ENCODE measurements at places on chromosomes 5 and 9.

DNA sequence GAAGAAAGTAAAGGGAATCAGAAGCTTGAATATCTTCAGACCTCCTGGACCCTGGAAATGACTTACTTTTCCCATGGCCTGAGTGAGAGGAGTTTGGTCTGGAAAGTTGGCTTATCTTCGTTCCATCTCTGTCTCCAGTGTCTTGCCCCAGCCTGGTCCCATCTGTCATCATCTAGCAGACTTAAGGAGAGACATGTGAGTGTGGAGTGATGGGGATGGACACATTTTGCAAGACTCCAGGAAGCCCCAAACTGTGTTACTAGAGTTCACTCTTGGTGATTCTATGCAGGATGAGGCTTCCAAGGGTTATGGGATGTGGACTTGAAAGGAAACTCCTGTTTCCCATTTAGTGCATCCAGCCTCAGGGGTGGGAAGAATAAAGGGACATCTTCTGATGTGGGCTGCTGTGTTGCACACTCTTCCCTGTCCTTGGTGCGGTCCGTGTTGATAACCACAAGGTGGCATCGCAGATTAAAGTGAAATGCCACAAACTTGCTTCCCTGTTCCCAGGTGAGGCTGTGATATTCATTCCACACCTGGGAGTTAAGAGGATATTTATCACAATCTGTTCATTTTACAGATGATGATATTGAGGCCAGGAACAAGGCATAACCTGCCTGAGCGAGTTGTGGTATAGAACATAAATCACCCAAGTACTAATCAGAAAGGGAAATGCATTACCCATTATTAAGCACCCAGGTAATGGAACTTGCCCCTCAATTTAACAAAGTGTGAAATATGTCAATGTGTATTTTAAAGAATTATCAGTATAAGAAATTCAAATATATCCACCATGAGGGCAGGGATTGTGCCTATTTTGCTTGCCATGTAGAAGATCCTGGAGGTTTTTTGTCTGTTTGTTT, 269.9 kb upstream of the PAPPA start:
- no peak for DNase-seq

GRCh38 chr9:135959814-135960213, 1.4 kb downstream of the UBAC1 start:
- DNase-seq = no peak

DNA sequence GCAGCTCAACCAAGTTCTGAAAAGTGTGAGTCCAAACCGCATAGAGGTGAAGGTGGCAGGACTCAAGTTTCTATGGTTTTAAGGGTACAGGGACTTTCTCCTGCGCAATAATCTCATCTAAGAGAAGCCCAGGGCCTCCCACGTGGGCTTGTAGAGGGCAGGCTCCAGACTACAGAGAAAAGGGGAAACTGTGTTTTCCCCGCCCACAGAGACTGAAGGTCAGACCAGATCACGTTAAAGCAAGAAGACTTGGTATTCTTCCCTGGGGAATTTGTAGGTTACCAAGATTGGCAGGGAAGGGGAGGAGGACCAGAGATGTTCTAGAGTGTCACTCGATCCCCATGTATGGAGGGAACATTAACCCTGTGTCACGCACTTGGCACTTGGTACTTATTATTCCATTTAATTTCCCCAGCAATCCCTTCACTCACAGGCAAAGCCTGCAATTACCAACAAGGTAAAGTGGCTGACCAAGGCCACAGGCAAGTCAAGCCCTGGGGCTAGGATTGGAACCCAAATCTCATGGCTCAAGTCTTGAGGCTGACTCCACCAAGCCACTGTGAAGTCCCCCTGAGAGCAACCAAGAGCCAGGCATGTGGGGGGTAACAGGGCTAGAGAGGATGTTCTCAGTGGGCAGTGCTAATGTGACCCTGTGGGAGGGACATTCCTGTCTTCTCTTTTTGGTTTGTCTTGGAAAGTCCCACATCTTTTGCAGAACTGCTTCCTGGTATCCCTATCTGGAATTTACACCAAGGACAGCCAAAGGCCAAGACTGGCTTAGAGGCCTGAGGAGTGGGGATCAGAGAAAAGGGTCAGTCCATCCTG, 18.3 kb upstream of the NEK6 start:
- no peak for DNase-seq

DNA sequence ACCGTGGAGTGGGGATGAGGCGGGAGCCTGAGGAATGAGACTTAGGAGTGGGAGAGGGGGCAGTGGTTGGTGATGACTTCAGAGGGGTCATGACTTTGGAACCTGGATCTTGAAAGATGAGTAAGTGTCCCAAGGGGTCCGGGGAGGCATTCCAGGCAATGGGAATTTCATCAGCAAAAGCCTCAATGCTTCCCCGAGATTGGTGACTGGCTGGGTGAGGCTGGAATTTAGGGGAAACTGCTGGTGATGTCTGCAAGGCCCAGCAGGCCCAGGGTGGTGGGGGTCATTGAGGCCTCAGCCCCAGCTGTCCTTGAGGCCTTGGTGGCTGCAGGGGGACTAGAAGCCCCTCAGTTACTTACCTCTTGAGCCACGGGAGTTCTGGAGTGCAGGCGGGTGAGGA, 7.5 kb downstream of the NDST1 start:
- DNase-seq = no peak

DNA sequence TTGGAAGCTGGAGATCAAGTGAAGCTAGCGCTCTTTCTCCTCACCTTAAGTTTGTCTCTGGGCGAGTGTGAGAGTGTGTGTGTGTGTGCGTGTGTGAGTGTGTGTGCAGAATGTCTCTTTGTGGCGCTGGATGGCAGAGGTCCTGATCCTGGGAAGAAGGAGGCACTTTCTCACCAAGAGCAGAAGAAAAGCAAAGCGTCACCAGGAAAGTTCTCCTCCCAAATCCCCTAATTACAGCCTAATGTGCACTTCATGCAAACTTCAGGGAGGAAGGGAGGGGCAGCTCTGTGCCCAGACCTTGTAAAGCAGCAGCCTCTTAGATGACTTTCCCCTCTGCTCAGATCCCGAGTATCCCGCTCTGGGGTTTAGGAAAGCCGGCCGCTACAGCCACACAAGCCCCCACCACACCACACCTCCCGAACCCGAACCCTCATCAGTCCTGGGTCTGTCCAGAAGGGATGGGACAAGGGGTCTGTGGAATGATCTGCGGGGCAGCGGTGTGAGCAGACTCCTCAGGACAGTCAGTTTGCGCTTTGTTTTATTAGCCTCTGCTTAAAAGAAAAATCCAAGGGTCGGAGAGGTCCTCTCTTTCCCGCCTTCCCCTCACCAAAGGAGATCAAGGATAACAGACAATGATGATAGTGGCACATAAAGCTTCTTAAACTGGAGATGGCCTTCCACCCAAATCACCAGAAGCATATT, at the start of gene HAPLN1:
HAPLN1 (minus strand) TSS at position 20 of the 702 bp plus-strand sequence. CDS start 47,332 bp downstream, outside the sequence.
- DNase-seq = no peak

GRCh38 chr5:142106061-142106460, 2.5 kb upstream of the NDFIP1 start:
- no peak for DNase-seq

- DNase-seq = no peak
These were observed 971 bp downstream of the TMEM267 start for GRCh38 chr5:43482490-43483297.

- DNase-seq = no peak
These were observed 274.0 kb upstream of the DAPK1 start for GRCh38 chr9:87223392-87224246.

DNA sequence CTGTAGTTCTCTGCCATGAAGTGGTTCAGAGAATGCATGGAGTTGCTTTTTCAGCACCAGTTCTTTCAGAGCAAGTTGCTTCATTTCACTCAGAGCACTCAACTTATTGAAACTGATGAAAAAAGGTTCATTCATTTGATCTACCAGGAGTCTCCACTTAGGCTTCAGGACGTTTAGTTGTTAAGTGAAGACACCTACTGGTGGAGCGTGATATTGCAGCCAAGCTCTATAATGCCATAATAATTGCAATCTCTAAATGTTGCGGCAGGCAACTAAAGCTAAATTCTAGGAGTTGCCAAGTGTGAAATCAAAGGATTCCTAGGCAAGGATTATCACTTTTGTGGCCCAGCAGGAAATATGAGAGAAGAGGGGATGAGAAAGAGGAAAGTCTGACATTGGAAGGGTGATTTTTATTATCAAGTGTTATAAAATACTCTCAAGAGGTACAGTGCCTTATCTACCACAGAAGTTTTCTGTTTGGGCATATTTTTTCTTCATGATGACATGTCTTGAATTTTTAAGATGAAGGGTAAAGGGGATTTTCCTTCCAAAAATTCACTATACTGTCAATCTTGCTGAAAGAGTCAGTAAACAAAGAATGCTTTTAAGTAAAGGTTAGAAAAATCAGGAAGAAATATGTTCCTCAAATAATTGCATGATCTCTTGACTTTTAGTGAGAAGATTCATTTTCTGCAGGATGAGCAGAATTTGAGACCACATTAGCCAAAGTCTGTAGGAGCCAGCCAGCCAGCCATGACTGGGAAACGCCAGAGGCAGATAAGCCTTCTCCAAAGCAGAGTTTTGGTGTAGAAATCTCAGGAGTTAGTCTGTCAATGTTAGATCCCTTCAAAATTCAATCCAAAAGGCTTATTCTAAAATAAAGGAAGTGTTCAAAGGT, 83.4 kb downstream of the SH3PXD2B start:
- DNase-seq = no peak

GRCh38 chr9:114086009-114086408, 7.9 kb upstream of the AMBP start:
- no peak for DNase-seq

DNA sequence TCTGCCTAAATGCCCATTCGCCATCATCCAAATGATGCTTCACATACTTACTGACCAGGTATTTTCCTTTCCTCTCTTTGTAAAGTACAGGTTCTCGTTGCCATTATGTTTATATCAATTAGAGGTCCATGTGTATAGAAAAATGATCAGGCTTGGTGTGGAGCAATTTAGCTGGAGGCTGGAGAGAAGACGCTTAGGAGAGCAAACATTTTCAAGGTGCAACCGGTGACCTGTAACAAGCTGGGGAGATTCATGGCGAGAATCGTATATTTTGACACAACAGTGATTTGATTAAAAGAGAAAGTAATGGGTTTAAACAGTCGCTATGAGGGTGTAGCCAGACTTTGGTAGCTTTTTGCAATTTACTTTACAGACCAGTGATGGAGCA, 170.9 kb upstream of the TBCA start:
- DNase-seq = no peak

GRCh38 chr9:15157381-15157780, 149.6 kb downstream of the TTC39B start:
- no peak for DNase-seq

GRCh38 chr9:20988671-20989315, 42.6 kb downstream of the HACD4 start:
- no peak for DNase-seq

GRCh38 chr5:149712439-149713147, 17.5 kb upstream of the PPARGC1B start:
- no peak for DNase-seq

- no peak for DNase-seq
These were observed 85.3 kb upstream of the CTSV start for GRCh38 chr9:97124256-97124655.

DNA sequence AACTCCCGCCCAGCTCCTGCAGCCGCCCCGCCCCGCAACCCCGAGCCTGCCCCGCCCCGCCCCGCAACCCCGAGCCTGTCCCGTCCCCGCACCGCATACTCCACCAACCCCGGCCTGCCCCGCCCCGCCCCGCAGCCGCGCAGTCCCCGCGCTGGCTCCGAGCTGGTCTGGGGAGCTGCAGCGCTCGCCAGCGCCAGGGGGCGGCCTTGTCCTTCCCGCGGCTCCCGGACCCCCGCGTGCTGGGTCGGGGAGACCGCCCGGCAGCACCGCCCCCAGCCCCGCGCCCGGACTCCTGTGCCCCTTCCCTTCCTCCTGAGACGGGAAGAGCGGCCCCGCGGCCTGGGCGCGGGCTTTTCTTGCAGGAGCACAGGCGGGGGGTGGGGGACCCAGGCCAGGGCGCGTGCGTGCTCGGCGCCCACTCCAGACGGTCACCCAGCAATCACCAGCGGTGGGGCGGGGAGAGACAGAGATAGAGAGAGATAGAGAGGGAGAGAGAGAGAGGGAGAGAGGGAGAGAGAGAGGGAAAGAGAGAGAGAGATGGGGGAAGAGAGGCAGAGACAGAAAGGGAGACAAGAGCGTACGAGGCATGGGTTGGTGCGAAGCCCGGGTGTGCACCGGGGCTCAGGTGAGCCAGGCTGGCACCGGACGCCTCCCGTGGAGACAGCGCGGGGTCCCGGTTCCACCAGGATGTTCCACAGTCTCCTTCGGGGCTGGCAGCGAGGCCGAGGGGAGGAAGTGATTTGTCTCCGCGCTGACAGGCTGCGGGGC, 14.7 kb upstream of the TMEM250 start:
- no peak for DNase-seq

DNA sequence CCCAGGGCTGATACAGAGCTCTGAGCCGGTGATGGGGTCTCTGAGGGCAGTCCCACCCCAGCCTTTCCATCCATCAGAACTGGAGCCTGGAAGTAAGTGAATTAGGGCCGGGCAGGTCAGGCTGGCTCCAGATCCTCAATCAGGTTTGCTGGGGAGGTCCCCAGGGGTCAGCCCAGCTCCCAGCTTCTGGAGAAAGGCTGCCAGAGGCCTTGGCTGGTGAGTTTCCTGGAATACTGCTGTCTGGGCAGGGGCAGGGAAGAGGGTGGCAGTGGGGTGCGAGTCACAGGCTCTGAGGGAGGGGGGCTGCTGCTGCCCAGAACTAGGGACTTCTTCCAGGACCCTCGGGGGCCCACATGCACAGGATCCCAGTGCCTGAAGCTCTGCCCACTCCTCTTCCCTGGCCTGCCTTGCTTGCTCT, 200.6 kb upstream of the MVB12B start:
- DNase-seq = no peak

Measured in T follicular helper cell (primary cell).